Left cardiac atrium (tissue), 4 donors: ENCODE measurements at places on chromosomes 2 and 18. TPM values are rescaled to one million over a fixed set of nuclear protein-coding genes. Genes with fewer than 3 reads are reported as not detected.
A peak's percentile ranks its signal among the peaks of the same experiment; 100 is the strongest.

MYOM1 gene
- 351 TPM for total RNA-seq

KCNG2 gene
- total RNA-seq, result 0.15 TPM

MRO gene
- total RNA-seq, result 5.1 TPM

DOK1 gene
- 7.9 TPM for total RNA-seq

IMPACT gene
- 18.9 TPM for total RNA-seq

STPG4 gene
- not detected for total RNA-seq

PSMA8 gene
- not detected for total RNA-seq

PSD4 gene
- total RNA-seq, result 4.1 TPM

KCNE4 gene
- total RNA-seq, result 5.1 TPM

DCC gene
- not detected for total RNA-seq

ELMOD3 gene
- 22.1 TPM for total RNA-seq

DYNAP gene
- not detected for total RNA-seq

IL1R2 gene
- 3.9 TPM for total RNA-seq

DNA sequence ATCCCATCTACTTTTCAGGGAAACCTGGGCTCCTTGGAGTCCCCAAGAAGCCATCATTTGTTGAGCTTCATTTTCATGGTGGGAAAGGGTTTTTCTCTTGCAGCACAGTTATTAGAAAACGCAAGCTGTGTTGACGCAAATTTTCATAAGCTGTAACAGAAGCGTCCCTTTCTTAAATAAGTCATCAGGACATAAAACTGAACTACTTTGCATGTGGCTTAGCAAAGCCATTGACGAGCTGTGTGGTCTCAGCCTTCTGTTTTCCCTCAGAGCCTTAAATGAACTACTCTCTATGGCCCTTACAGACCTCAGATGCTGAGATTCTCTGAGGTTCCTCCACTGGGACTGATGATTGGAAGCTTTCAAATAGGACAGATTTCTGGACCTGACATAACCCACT, 85.1 kb downstream of the ARL4C start:
- DNase-seq, result no peak

DNA sequence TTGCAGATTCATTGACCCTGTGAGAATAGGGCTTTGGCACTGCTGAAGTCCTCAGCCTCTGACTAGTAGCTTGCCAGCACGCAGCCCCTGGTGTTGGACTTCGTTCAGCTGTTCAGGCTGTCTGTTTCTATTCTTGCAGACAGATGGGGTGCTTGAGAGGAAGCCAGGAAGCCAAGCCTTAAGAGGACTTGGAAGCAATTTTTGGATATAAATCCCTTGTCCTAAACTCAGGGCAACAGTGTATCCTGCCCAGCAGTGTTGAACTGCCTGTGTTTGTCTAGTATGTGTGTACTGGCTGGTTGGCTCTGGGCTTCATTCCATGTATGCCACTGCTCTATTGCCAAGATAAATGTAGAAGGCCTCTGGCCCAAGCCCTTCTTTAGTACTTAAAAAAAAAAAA, 108.6 kb downstream of the COMMD1 start:
- DNase-seq, result peak; percentile 60

GRCh38 chr2:12006850-12007249, 260.4 kb downstream of the LPIN1 start:
- no peak for DNase-seq

DNA sequence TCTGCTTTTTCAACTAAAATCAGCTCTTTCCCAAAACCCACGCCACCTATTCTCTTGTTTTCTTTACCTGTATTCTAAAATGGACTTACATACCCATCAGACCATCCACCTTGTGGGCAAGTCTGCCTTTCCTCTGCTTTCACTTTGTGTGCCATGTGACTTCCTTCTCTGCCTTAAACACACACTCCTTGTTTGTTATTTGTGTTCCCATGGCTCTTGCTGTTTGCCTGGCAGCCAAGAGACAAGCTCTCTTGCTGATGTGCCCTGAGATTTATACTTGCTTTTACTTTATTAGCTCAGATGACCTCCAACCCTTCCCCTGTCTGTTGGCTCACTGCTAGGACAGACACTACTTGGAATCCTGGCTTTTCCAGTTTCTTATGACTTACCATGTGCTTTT, 309.7 kb upstream of the LRRTM4 start:
- DNase-seq, result no peak

DNA sequence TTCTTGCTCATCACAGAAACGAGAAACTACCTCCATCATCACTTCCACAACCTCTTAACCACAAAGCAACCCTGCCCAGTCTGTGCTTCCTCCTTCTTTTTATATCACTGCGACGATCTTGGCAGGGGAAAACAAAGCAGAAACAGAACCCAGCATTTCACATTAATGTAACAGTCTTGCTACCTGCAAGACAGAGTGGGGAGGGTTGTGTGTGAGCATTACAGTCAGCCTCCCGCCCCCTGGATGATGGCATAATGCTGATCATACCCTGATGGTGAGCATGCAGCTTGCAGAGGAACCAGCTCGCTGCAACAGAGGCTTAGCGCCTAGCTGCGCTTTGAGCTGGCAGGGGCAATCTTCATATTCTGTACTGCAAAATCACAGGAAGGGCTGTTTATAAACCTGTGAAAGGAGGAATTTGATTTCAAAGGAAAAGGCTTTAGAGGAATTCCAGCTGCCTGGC, 376.1 kb downstream of the IRS1 start:
- DNase-seq, result no peak

DNA sequence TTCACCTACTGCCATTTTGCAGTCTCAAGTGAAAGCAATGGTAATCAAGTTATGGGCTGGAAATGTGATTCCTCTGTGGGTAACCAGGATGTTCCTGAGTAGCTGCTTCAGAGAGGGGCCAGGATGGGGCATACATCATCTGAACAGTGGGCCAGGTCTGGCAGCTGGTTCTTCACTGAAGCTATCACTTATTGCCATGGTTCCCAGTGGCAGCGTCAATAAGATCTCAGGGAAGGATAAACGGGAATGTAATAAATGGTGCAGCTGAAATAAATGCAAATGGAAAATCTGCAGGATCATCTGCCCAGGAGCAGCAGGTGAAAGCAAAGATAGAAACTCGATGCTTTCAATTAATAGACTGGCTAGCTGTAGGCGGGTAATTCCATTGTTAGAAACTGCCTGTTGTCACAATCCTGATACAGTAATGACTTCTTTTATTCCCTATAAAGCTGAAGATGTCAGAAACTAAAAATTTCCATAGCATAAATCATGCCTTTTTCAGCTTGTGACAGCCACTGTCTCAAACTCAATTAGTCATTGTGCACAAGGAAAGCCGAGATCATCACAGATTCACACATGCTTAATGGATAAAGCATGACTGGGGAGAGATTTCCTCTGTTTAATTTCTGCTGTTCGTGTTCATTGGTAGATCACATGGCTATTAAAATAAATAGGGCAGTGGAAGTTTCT, 56.2 kb upstream of the CCDC85A start:
- DNase-seq, result no peak

DNA sequence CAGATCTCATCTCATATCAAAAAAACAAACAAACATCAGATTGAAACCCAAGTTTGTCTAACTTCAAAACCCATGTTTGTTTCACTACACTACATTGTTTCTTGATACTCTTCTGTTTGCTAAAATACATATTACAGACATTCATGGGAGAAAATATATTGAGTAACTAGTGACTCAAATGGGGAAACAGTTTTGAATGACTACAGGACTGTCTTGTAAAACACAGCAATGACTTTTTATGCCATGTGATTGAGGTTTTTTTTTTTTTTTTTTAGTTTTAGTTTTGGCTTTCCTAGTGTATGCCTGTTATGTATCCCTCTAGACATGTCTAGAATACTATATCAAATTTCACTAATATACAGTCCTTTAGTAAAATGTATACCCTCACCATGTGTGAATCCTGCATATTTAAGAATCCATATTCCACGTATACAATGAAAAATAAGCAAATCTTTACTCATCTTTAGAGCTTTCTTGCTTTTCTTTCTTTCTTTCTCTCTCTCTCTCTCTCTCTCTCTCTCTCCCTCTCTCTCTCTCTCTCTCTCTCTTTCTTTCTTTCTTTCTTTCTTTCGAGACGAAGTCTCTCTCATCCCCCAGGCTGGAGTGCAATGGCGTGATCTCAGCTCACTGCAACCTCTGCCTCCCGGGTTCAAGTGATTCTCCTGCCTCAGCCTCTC, 46.6 kb upstream of the SERTAD2 start:
- DNase-seq, result no peak

GRCh38 chr18:74529811-74530583, 4.3 kb upstream of the CNDP1 start:
- no peak for DNase-seq

GRCh38 chr2:197838036-197838435, 33.6 kb downstream of the PLCL1 start:
- DNase-seq, result no peak

GRCh38 chr2:58918141-58918540, 677.0 kb upstream of the FANCL start:
- no peak for DNase-seq

GRCh38 chr2:229971298-229971790, 49.0 kb downstream of the FBXO36 start:
- no peak for DNase-seq

DNA sequence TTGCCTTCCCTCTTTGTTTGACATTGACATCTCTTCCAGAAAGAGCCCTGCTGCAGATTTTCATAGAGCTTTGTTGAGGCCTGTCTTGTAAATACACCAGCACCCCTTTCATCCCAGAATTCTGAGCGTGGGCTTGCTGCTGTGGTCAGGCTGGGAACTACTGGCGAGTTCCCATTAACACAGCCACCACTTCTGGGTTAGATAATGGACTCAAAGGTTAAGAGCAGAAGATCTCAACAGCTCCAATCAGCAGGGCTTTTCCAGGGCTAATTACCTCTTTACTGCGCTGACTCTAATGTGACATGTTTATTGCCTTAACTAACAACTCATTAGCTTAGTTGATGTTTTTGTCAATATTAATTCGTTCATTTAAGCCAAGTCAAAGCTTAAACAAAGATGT, 235.9 kb upstream of the BOD1L2 start:
- no peak for DNase-seq

- DNase-seq, result no peak
Measured at GRCh38 chr2:127388423-127389164, 819 bp upstream of the MAP3K2 start.

DNA sequence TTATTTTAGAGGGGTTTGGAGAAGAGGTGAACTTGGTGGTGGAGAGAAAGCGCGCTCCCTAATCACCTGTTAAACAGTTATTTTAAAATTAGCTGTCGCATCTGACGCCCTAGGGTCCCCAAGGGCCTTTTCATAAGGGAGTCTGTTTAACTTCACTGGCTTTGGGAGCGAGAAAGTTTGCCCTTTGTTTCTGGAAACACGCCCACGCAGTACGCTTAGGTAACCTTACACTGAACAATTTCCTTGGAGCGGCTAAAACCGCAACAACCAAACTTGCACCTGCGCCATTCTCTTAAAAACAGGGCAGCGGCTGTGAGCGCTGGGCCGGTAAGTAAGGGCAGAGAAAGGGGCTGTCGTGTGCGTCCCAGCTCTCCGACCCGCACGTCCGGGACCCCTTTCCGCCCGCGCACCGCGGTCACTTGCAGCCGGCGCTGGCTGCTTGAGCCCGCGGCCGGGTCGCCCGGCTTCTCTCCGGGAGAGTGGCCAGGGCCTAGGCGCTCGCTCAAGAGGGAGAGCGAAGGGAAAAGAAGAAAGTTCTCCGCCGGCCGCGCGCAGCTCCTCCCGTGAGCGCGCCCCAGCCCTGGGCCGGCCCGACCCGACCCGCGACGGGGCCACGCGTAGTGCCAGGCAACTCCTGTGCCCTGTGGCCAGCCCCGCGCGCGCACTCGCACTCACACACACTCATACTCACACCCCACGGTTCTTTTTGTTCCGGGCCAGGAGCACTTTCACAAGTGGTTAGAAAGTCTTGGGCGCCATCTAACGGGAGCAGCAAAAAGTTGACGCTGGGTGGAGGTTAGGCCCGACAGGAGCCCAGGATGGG, 19.2 kb downstream of the POU3F3 start:
- DNase-seq, result peak; percentile 68

DNA sequence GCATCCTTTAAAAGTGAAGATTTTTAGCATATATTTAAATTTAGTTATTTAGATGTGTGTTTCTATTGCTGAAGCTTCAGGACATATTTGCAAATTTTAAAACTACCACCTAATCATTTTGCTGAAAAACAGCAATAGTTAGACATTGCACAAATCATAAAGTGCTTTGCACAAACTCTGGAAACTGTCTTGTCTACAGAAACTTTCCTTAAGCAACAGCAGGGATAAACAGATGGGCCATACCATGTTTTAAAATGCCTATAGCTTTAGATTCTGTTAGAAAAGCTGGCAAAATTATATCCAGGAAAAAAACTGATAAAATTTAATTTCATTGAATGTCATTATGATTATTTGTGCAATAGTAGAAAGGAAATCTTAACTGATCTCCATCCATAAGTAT, 1313.9 kb upstream of the ACVR2A start:
- no peak for DNase-seq

GRCh38 chr2:211144078-211144477, 587.7 kb downstream of the CPS1 start:
- no peak for DNase-seq

GRCh38 chr18:70234667-70235459, 29.4 kb upstream of the RTTN start:
- DNase-seq, result no peak

GRCh38 chr2:10016802-10017258, 26.5 kb upstream of the KLF11 start:
- no peak for DNase-seq

DNA sequence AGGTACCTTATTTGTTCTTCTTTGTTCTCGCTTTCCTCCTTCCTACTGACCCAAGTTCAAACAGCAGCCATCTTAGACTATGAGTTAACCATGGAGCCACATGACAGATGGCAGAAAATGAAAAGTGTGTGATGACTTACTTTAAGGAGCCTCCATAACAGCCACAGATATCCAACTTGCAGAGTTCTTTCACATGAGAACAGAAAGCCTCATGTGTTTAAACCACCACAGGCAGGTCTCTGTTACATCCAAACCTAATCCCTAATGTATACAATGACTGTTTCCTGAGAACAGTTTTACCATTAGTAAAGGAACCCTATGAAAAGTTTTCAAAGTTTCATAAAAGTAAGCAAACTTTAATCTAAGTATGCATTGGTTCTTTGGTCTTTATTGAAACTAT, 20.3 kb downstream of the B4GALT6 start:
- no peak for DNase-seq

DNA sequence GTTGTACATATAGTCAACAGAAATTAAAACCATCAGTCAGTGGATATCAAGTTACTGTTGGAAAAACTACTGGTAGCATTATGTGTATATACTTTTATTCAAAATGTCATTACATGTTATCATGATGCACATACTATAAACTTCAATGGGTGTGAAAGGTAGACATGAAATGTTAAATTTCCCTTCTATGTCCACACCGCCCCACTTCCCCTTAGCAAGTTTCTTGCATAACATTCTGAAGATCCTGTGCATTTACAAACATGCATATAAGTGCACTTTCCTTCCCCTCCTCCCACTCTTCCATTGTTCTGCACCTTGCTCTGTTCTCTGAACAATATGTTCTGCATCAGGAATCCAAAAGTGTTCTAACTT, 16.6 kb upstream of the HK2 start:
- no peak for DNase-seq

- DNase-seq, result no peak
Measured at GRCh38 chr2:54899576-54900200, 150.6 kb downstream of the RTN4 start.

GRCh38 chr2:97617911-97618310, 28.0 kb upstream of the COX5B start:
- no peak for DNase-seq

- no peak for DNase-seq
Measured at GRCh38 chr18:13435586-13436333, 217.2 kb downstream of the LDLRAD4 start.

- DNase-seq, result no peak
Measured at GRCh38 chr2:68789603-68790002, 55.0 kb downstream of the ARHGAP25 start.
